ENCODE measurements at places on chromosomes 12 and 14.

DNA sequence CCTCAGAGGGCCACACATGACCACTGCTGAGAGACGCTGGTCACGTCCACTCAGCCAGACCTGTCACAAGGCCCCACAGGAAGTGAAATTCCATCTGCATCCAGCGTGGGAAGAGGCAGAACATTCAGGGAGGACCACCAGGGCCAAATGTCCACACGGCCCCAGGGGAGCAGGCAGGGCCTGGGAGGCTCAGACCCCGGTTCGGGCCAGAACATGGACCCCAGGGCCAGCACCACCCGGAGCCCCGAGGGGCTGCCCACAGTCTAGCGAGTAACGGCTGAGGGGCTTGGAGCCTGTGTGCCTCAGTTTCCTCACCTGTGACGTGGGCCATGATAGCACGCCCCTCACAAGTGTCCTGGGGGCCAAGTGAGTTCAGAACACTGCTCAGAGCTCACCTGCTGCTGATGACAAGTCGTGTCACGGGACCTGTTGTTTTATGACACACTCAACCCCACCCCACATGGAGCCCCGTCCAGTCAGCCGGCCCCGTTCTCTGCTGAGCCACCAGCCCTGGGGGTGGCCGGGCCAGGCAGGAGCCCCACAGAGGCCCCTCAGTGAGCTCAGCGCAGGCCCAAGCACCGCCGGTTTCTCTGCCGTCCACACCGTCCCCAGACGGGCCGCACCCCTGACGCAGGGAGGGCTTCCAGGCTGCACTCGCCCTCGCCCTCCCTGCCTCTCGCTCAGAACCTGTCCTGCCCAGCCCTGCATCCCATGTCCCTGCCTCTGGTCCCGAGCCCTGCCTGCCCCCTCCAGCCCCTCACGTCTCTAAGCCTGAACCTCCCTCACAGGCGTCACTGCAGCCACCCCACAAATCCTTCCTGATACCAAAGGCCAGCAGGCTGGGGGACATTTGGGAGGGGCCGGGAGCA, 79.5 kb upstream of the GALNT9 start:
- DNase-seq: no peak

- no peak for DNase-seq
These were observed 775 bp downstream of the NEMF start for GRCh38 chr14:49851813-49852212.

DNA sequence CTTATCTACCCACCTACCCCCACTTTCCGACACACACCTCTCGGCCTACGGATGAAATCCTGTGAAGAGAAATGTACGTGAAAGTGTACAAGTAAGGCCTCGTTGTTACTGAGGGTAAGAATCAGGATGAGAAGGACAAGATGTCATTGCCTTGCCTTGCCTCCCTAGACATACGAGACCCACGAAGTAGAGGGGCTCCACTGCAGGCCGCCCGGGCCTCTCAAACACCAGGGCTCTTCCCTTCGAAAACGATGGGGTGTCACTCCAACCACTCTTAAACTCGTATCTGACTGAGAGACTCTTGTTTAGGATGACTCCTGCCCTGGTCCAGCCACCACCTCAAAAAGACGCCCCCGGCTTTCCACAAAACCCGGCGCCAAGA, 498 bp downstream of the RACGAP1 start:
- DNase-seq: no peak

- DNase-seq: no peak
These were observed 157.3 kb downstream of the EGLN3 start for GRCh38 chr14:33793398-33794110.

- DNase-seq: no peak
These were observed 27.2 kb upstream of the PNMA1 start for GRCh38 chr14:73741386-73741875.

- DNase-seq: no peak
These were observed 53.4 kb downstream of the ELK3 start for GRCh38 chr12:96247563-96247962.

DNA sequence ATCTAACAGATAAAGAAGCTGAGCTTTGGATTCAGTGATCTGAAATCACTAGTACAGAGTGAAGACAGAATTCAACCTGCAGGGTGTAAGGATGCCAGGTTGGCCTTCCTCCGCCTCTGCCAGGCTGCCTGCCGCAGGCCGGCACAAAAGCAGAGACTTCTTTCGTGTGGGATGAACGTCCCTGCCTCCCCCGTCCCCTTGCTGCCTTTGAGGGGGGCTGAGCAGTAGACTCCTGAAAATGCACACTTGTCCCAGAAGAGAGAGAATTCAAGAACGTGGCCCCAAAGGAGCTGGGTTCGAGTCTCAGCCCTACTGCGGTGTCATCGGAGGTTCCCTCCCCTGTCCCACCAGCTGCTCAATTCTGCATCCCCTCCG, 154.3 kb downstream of the BCL11B start:
- DNase-seq: no peak

GRCh38 chr12:70549340-70550179, 87.7 kb downstream of the PTPRB start:
- no peak for DNase-seq

GRCh38 chr14:89365061-89365801, 51.8 kb downstream of the FOXN3 start:
- no peak for DNase-seq

- no peak for DNase-seq
These were observed 33.4 kb upstream of the ANO6 start for GRCh38 chr12:45182511-45182910.

DNA sequence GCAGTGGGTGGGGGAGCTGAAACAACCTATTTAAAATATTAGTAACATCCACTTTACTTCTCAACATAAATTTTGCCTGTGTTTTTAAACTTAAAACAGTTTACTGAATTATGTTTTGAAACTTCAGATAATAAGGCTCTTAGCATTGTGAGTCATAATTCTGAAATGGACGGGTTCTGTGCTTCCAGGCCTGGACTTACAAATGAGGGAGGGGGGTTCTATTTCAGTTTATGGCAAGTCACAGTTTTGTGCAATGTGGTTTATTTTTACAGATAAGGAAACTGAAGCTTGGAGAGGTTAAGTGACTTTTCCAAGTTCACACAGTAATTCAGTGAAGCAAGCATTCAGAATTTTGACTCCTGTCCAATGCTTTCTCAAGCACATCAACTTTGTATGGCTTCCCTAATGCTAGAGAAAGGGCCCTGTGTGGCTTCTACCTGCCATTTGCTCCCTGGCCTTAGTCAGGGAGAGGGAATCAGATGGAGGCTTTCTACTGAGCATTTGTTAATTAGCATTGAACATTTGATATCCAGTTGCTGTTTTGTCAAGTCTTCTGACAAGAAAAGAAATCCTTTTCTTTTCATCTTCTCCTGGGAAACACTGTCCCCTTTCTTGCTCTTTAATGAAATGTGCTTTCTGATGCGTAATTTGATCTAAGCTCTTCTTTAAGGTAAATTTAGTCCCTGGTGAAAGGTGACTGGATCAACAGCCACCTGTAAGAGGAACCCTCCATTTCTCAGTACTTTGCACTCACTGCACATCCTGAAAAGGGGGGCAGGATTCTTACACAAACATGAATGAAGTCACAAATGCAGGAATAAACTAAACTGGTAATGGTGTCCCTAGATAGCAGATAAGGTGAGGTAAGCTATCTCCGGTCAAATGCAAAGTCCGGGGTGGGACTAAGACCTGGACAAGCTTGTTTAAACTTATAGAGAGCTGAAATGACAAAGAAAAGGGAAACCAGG, 2.5 kb upstream of the SALL2 start:
- no peak for DNase-seq

- no peak for DNase-seq
These were observed 112.3 kb upstream of the AMIGO2 start for GRCh38 chr12:47192051-47192450.

DNA sequence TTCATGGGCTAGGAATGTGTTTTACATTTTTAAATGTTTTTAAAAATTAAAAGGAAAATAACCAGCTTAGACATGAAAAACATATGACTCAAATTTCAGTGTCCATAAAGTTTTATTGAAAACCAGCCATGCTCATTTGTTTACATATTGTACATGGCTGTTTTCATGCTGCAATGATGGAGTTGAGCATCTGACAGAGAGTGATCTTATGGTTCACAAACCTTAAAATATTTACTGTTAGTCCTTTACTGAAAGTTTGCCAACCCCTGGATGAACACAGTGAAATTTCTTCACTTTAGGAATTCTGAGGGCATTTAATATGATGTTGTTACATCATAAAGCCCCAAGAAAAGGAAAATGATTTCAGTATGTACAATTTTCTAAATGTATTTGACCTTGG, 16.1 kb downstream of the RASSF9 start:
- no peak for DNase-seq

DNA sequence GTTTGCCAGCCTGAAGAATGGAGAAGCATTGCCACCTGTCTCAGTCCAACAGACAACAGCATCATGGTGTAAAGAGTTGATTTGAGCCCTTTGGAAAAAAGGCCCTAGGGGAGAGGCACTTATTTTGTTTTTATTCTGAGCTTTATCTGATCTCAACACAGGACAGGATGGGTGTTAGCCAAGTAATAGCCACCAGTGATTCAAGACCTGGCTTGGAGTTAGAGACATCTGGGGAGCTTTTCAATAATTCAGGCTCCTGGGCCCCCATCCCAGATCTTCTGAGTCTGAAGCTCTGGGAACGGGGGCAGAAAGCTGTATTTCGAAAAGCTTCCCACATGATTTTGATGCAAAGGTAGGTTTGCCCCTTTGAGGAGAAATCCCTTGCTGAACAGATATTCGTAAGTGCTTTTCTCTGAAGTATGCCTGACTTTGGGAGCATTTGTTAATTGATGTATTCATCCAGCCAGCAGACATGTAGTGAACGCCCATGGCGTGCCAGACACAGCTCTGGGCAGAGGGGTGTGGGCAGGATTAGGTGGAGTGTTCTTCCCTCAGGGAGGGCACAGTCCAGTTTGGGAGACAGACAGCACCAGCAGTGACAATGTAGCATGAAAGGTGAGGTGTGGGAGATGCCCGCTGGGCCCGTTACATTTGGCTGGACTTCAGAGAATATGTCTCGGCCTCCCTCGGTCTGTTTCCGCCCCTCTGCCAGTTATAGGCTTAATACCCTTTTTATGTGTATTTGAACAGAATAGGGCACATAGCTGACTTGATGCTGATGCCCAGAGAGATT, 72.5 kb downstream of the TSPAN9 start:
- DNase-seq: no peak

- no peak for DNase-seq
These were observed 303.9 kb downstream of the NOVA1 start for GRCh38 chr14:26293909-26294308.

DNA sequence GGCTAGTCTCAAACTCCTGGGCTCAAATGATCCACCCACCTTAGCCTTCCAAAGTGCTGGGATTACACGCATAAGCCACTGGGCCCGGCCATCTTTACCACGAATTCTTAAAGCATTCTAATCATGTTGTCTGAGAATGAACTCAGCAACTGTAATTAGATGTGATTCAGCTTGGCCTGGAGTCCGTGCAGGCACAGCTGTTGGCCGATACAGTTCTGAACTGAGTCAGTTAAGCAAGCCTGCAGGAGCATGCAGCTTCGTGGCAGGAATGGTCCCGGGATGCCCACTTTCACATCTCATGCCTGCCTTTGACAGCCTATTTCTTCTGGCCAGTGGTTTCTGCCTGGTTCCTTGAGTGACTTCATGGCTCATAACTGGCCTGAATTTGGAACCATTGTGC, 194.1 kb downstream of the ANO6 start:
- no peak for DNase-seq

- DNase-seq: no peak
These were observed 8.5 kb upstream of the ASCL1 start for GRCh38 chr12:102948941-102949352.

DNA sequence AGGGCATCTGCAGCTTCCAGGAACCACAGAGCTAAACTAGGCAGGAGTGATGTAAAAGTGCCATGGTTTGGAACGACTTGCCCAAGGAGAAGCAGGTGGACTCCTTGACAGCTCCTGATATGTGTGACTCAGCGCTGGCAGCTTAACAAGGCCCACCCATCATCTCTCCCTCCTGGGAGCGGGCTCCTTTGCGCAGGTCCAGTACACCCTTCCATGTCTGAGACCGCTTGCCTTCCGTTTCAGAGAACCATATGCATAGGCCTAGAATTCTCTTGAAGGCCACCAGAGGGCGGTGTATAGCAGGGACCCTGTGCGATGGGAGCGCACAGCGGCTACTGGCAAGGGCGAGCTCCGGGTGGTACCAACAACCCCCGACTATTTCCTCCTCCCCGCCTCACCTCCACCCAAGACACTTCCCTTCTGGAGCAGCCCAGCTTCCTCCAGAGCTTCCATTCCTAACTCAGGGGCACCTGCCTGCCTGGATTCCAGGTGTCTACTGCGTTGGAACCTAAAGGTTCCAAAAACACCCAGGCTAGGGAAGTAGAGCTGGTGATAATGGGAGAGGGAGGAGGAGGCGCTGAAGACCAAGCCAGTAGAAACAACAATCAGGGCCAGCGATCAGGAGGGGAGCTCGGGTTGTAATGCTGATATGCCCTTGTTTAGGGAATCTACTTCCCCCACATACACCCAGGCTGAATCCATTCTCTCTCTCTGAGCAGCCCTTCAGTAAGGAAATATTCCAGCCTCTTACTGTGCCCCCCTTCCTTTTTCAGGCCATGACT, 6.3 kb downstream of the DHH start:
- DNase-seq: peak; percentile 61
